ENCODE measurements at places on chromosomes 4 and X. TPM values are rescaled to one million over a fixed set of nuclear protein-coding genes. Genes with fewer than 3 reads are reported as not detected.
A peak's percentile ranks its signal among the peaks of the same experiment; 100 is the strongest.

The SRPX gene
- not detected for total RNA-seq

The SYTL4 gene
- total RNA-seq = not detected

The OTUD4 gene
- total RNA-seq = 68.0 TPM

The SULT1B1 gene
- 0.22 TPM for total RNA-seq

The IQSEC2 gene
- 0.96 TPM for total RNA-seq

The ATP7A gene
- total RNA-seq = 5.8 TPM

The ACOX3 gene
- total RNA-seq = 24.9 TPM

DNA sequence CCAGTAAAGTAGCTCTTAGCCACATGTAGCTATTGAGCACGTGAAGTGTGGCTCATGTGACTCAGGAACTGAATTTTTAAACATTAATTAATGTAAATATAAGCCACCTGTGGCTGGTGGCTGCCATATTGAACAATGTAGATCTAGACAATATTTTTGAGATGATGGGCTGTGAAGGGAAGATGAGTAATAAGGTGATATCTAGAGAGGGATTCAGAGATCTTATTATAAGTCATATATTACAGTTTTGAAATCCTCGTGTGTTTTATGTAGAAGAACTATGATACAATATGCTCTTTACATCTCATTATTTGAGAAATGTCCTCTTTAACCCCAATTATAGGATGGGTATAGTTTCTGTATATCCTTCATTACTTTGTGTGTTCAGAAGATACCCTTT is 5.6 kb downstream of the GAR1 start:
- no peak for DNase-seq
- no peak overlapping the region for H3K27ac ChIP-seq
- H3K36me3 ChIP-seq = peaks cover 23% of the 10 kb centered on the region
- no peaks in the 10 kb centered on the region for H3K27me3 ChIP-seq
- H3K4me1 ChIP-seq = peaks cover 12% of the 10 kb centered on the region

DNA sequence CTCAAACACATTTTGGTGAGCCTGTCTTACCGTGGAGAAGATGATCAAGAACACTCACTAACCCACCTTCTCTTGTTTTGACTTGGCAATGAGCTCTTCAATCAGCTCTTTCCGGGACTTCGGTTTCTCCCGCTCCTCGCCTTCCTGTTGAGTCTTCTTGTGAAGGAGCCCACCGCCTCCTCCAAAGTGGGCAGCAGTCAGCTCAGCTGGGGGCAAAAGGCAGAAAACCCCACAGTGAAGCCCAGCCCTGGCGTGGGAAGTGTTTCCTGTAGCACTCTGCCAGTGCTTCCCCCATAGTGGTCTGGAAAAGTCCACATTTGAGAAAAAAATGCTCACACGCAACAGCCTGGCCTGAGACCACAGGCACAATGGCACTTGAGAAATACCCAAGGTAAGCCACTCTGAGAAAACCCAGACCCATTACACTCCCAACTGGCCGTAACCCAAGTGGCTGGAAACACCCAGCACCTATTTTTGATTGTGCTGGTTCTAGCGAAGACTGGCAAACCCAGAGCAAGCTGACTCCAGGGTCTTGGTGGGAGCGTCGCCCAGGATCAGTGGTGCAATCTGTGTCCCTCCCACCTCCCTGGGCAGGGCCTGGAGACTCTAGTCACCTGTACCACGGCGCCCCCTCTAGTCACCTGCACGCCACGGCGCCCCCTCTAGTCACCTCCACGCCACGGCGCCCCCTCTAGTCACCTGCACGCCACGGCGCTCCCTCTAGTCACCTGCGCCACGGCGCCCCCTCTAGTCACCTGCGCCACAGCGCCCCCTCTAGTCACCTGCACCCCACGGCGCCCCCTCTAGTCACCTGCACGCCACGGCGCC is 8.6 kb downstream of the NOP14 start:
- H3K27me3 ChIP-seq = no peaks in the 10 kb centered on the region
- peaks cover 60% of the 10 kb centered on the region for H3K36me3 ChIP-seq
- H3K27ac ChIP-seq = no peak overlapping the region
- no peak overlapping the region for H3K4me3 ChIP-seq
- DNase-seq = peak; percentile 68

DNA sequence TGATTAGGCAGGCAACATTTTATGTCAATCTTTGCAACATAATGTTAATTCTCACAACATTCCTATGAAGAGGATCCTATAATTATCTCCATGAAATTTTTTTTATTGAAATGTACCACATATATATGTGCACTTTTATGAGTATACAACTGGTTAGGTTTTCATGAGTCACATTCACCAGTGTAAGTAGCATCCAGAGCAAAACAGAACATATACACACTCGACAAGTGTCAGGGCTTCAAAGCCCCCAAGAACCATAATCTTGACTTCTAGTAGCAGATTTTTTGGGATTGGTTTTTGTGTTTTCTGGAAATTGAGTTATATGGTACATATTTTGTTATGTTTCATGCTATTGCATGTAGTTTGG is 62.4 kb downstream of the ARHGAP10 start:
- no peak for DNase-seq
- peaks cover 28% of the 10 kb centered on the region for H3K4me1 ChIP-seq
- no peak overlapping the region for H3K27ac ChIP-seq
- H3K36me3 ChIP-seq = no peaks in the 10 kb centered on the region
- H3K27me3 ChIP-seq = no peaks in the 10 kb centered on the region

DNA sequence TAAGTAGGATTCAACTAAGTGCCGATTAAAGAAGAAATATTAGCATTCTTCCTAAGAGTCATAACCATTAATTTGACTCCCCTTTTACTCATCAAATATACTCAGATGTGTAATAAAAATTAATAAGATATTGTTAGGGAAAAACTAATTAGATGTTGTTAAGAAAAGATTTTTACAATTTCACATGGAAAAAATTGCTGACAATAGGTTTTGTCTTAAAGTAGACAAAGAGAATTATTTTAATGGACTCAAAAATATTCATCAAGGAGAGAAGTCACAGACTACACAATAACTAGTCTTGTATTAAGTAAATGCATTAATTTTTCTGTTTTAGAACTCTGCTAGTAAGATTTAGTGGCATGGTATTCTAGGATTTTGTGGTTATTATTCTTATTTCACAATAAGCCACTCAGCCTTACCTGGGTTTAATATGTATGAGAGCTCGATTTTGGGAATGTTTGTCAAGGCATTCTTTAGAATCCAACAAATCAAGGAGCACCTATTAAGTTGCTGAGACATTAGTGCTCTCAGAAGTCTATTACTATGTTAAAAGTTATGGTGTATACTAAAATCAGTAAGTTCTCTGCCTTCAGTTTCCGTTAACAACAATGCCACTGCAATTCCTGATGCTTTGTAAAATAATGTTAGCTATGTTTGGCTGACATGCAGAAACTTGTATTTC is 110.2 kb upstream of the UGT8 start:
- DNase-seq = no peak
- H3K36me3 ChIP-seq = no peaks in the 10 kb centered on the region
- no peak overlapping the region for H3K4me3 ChIP-seq
- H3K27me3 ChIP-seq = no peaks in the 10 kb centered on the region

GRCh38 chr4:109321232-109321631 is 18.8 kb upstream of the COL25A1 start:
- no peak for DNase-seq
- no peaks in the 10 kb centered on the region for H3K27me3 ChIP-seq
- no peak overlapping the region for H3K4me3 ChIP-seq
- H3K36me3 ChIP-seq = no peaks in the 10 kb centered on the region
- H3K4me1 ChIP-seq = no peaks in the 10 kb centered on the region

GRCh38 chr4:139207873-139208403 is 30.9 kb upstream of the ELF2 start:
- no peak overlapping the region for H3K27ac ChIP-seq
- H3K36me3 ChIP-seq = no peaks in the 10 kb centered on the region
- no peaks in the 10 kb centered on the region for H3K4me1 ChIP-seq
- H3K4me3 ChIP-seq = no peak overlapping the region
- no peaks in the 10 kb centered on the region for H3K27me3 ChIP-seq

DNA sequence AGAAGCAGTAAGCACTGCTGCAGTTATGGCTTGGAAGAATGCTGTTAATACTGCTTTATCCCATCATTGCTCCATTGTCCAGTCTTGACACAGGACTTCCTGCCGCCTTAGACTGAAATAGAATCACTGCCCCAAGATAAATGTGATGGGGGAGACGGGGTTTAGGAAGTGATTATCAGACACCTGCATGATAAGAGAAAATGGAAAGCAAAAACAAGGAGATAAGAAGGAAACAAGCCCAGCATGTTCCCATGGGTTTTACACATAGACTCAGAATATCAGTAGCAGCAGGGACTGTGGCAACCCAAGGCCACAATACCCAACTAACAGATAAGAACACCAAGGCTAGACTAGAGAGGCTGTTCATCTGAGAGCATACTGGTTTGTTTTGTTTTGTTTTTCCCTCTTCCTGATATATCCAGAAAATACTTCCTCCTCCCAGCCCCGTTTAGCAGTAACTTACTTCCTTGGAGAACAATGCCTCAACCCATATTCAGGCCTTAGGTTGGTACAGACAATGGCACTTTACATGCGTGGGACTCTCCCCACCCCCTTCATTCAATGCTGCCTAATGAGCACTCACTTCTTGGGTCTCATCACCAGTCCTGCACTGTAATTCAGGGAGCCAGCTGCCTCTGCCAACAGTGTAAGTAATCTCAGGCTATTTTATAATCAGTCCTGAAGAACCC is 232.6 kb downstream of the CBR4 start:
- no peak overlapping the region for H3K4me3 ChIP-seq
- H3K27ac ChIP-seq = no peak overlapping the region
- no peaks in the 10 kb centered on the region for H3K36me3 ChIP-seq
- no peaks in the 10 kb centered on the region for H3K27me3 ChIP-seq
- no peak for DNase-seq
- H3K4me1 ChIP-seq = no peaks in the 10 kb centered on the region

DNA sequence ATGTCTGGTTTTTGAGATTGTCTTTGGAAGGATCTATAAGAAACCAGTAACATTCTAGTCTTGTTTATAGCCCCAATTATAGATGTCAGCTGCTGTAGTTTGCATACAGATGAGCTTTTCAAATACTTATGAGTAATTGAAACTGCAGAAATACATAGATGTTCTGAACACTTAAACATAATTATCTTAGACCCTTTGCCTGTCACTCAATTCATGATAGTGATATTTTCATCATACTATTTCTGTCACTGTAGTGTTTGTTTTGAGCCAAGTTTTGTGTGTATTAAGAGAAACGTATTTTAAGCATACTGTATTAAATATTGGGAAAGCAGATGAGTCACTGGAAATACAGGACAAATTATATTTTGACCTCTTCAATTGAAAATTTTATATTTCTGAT is 69.8 kb upstream of the SMARCA5 start:
- no peaks in the 10 kb centered on the region for H3K4me1 ChIP-seq
- H3K27me3 ChIP-seq = no peaks in the 10 kb centered on the region
- no peaks in the 10 kb centered on the region for H3K36me3 ChIP-seq
- no peak overlapping the region for H3K4me3 ChIP-seq

Measured in CD8-positive, alpha-beta memory T cell (primary cell).